Gastroesophageal sphincter (tissue), 4 donors: ENCODE measurements at places on chromosomes 6 and 20. TPM values are rescaled to one million over a fixed set of nuclear protein-coding genes. Genes with fewer than 3 reads are reported as not detected.

HLA-DQB1 gene
- 5.8 TPM for total RNA-seq

SLC35D3 gene
- total RNA-seq: not detected

ITCH gene
- 64.8 TPM for total RNA-seq

PRSS35 gene
- total RNA-seq: 0.47 TPM

ENPP3 gene
- 0.35 TPM for total RNA-seq

ANKRD66 gene
- 0.15 TPM for total RNA-seq

SLC22A16 gene
- 5.4 TPM for total RNA-seq

WFDC10B gene
- not detected for total RNA-seq

ZBTB2 gene
- 12.7 TPM for total RNA-seq

TSPYL4 gene
- total RNA-seq: 19.1 TPM

- ATAC-seq: peak; percentile 31
Measured at GRCh38 chr6:25369036-25369432, 89.9 kb downstream of the CARMIL1 start.

- no peak for ATAC-seq
Measured at GRCh38 chr20:24958506-24959385, 9.7 kb downstream of the CST7 start.

GRCh38 chr6:53540129-53540692, 4.7 kb downstream of the GCLC start:
- ATAC-seq: no peak

GRCh38 chr6:146912730-146913685, 291.2 kb upstream of the STXBP5 start:
- ATAC-seq: no peak

DNA sequence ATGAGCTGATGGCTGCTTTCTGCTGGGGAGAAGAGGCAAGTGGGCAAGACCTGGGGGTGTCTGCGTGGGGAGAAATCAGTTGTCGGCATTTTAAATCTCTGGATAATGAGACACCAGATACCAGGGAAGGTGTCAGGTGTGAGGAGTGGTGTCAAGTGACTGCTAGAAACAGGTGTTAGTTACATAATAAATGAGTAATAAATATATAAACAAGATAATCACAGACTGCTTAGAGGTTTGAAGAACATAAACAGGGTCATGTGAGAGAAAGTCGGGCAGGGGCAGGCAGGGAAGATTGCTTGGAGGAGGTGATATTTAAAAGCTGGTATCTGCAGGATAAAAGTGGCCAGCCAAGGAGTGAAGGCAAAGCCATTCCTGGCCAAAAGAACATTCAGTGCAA, 87.2 kb upstream of the RIN2 start:
- ATAC-seq: no peak

- ATAC-seq: no peak
Measured at GRCh38 chr6:85015396-85015990, 251.1 kb upstream of the TBX18 start.

GRCh38 chr6:24419526-24419925, 16.8 kb downstream of the MRS2 start:
- ATAC-seq: no peak

DNA sequence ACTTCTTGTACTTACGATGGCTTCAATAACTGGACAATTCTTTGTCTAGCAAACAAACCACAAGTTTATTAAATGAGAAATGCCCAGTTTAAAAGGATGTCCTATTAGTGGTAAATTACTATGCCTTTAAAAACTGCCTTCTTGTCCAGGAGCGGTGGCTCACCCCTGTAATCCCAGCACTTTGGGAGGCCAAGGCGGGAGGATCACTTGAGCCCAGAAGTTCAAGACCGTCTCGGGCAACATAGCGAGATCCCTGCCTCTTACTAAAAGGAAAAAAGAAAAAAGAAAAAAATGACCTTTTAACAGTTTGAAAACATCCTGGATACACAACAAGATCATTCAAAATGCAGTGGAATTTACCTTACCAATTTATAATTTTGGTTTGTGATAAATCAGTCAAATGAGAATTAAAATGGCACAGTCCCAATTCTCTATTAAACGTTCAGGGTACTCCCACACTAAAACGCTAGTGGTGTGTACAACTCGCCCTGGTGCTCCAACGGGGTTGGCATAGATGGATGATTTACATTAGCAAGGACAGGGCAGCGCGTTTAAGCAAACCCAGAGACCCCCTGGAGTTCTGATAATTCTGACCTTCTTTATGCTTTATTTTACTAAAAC, 2.3 kb downstream of the ZBTB2 start:
- no peak for ATAC-seq

- ATAC-seq: no peak
Measured at GRCh38 chr20:24615353-24615752, 145.9 kb downstream of the SYNDIG1 start.

DNA sequence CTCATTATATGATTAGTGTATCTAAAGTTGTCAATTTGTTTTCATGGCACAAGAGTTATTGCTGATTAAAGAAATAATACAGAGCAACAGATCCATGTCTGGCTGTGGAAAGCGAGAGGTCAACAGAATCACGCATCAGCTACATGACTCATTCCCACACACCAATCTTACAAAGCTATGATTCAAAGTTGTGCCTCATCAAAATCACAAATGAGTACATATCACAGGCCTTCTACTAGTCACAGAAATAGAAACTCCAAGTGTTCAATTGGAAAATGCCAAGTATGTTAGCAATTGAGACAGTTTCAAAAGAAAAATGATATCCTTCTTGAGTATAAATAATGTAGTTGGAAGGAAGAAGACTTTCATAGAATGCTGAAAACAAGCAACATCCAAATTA, 57.8 kb upstream of the NKAIN2 start:
- no peak for ATAC-seq

GRCh38 chr6:156828280-156828703, 51.1 kb downstream of the ARID1B start:
- peak; percentile 74 for ATAC-seq

DNA sequence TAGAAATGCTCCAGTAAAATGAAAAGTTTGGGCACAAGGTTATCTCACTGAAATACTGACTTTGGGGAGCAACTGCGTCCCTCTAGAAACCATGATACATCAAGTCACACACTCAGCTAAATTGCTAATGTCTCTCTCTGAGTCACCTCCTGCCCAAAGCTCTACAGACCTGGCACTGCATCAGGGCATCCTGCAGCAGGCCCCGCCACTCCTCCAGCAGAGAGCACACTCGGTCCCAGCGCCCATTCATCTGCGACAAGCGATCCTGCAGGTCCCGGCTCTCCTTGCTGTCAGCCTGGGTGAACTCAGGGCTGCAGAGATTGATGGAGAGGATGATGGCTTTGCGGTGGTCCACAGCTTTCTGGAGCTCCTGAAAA, 329.0 kb downstream of the ESR1 start:
- ATAC-seq: no peak
